ENCODE measurements at places on chromosomes 4 and X. TPM values are rescaled to one million over a fixed set of nuclear protein-coding genes. Genes with fewer than 3 reads are reported as not detected.

MAP7D2 gene
- total RNA-seq = 0.47 TPM

GRCh38 chr4:185735866-185736400 lies 76.1 kb downstream of the SORBS2 start:
- H3K4me1 ChIP-seq = no peaks in the 10 kb centered on the region
- H3K4me3 ChIP-seq = no peak overlapping the region
- no peaks in the 10 kb centered on the region for H3K36me3 ChIP-seq
- no peak for DNase-seq
- no peak overlapping the region for H3K27ac ChIP-seq

DNA sequence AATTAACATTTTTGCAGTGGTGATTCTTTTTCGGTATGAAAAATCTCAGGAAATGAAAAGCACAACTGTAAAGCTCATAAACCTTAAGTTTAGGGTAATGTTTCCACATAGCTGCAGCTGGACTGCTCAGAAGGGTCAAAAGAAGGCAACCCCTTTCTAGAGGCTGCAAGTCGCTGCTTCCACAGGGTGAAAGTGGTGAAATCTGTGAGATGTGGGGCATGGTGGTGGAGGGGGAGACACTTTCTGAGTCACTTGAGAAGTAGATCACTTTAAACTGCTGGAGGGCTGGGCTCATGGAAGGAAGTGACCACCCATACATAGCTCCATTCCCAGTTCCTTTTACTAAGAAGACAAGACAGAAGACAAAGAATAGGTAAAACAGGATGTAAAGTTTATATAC lies 8.7 kb downstream of the SFRP2 start:
- no peaks in the 10 kb centered on the region for H3K4me1 ChIP-seq
- H3K36me3 ChIP-seq = no peaks in the 10 kb centered on the region
- no peak overlapping the region for H3K27ac ChIP-seq
- H3K27me3 ChIP-seq = peaks cover 3% of the 10 kb centered on the region

DNA sequence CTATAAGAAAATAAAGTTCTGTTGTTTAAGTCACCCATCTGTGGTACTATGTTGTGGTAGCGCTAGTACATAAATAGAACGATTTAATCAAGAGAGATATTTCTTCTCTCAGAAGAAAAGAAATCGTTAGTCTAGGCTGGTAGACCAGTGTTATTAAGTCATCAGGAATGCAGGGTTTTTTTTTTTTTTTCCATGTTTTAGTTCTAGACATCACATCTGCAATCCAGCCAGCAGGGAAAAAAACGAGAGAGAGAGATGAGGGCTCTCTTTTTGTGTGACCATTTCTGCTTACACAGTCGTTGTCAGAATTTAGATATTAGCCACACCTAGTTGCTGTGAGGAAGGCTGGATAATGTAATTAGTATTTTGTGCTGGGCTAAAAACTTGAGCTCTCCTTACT lies 417.4 kb downstream of the TMA16 start:
- H3K4me3 ChIP-seq = no peak overlapping the region
- H3K27ac ChIP-seq = no peak overlapping the region
- H3K4me1 ChIP-seq = no peaks in the 10 kb centered on the region
- no peak for DNase-seq
- no peaks in the 10 kb centered on the region for H3K27me3 ChIP-seq

- no peak overlapping the region for H3K27ac ChIP-seq
- peaks cover 51% of the 10 kb centered on the region for H3K27me3 ChIP-seq
- no peaks in the 10 kb centered on the region for H3K36me3 ChIP-seq
- no peak for DNase-seq
- no peaks in the 10 kb centered on the region for H3K4me1 ChIP-seq
Measured at GRCh38 chr4:6561173-6561516, 13.8 kb upstream of the MAN2B2 start.

NLRP2B gene
- total RNA-seq = not detected
